ENCODE measurements at places on chromosomes 12 and 14.

GRCh38 chr12:87704374-87704773, 324.8 kb downstream of the C12orf50 start:
- DNase-seq = no peak

- no peak for DNase-seq
Observed at GRCh38 chr12:104094284-104094683, 30.0 kb downstream of the HCFC2 start.

DNA sequence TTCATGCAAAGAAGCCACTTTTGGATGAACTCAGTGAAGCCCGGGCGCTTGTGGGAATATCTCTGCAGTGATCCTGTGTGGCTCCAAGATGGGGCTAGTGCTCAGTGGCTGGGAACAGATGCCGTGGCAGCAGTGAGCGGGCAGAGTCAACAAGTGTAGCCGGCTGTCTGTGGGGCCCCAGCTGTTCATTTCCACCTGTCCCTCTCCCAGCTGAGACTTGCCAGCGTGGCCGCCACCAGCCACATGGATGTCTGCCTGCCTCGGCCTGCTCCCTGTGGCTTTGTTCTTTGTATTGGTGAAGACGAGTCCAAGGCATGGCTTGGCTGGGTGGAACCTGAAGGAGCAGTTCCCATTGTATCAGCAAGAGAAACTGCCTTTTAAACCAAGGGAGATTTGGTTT, 77.3 kb downstream of the NOS1 start:
- DNase-seq = no peak

DNA sequence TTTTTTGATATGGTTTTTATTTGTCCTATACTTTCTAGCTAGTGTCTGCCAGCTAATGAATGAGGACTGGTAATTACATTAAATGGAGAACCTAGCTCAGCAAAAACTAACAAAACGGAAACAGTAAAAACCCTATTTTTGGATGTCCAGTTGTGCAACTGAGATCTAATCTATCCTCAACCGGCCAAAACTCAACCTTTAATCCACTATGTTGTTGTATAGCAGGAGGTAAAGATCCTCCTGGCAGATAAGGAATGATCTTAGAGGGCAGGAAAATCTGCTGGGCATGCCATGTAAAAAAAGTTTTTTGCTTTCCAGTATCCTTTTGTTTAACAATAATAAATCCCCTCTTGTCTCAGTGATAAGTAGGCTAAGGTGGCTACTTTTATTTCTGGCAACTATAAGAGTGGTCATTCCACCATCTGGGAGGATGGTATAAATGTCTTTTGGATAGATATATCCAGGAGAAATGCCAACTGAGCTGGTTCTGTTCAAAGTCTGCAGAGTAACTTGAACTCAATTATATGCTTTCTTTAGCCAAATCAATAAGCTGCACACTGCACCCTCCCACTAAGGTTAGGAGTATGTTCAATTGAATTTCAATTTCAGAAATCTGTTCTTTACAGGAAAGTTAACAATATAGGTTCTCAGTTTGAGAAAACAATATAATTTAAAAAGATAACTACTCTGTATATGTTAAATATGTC, 40.1 kb downstream of the WASHC3 start:
- DNase-seq = no peak

DNA sequence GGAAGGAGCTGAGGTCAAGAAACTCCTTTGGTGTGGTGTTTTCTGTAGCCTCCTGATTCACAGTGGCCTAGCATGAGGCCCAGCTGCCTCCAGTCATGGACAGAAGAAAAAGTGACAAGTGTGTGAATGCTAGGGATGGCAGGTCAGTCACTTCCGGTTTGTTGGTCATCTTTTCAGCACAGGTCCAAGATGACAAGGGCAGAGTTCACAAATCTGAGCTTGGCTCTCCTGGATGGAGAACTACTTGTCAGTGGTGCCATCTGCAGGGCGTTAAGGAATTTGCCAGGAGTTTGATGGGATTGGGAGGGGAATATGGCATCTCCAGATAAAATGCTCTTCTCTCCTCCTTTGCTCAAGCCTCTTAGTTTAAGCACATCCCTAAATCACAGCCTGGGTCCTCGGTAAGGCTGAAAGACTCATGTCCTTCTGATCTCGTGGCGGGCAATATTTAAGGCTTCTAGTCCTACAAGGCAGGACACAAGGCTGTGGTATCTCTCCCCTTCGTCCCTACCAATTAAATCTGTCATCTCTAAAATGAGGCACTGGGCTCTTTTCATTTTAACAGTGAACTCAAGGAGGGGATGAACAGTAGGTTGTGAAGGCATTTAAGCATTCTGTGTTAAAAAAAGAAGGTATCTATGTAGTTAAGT, 10.0 kb downstream of the TUBA1B start:
- DNase-seq = no peak

- DNase-seq = no peak
Observed at GRCh38 chr12:96047229-96048211, 12.1 kb upstream of the LTA4H start.

- DNase-seq = no peak
Observed at GRCh38 chr14:31275731-31276130, 68.1 kb upstream of the HECTD1 start.

DNA sequence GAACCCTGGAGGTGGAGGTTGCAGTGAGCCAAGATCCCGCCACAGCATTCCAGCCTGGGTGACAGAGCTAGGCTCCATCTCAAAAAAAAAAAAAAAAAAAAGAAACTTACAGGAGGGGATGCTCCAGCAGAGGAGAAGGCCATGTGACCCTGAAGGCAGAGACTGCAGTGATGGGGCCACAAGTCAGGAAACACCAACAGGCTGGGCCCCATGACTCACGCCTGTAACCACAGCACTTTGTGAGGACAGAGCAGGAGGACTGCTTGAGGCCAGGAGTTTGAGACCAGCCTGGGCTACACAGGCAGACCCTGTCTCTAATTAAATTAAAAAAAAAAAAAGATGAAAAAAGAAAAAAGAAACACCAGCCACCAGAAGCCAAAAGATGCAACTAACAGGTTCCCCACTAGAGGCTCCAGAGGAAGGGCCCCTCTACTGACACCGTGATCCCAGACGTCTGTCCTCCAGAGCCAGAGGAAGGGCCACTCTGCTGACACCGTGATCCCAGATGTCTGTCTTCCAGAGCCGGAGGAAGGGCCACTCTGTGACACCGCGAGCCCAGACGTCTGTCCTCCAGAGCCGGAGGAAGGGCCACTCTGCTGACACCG, 9.1 kb upstream of the GLT1D1 start:
- no peak for DNase-seq

- no peak for DNase-seq
Observed at GRCh38 chr12:4771960-4772566, 51.9 kb downstream of the GALNT8 start.

DNA sequence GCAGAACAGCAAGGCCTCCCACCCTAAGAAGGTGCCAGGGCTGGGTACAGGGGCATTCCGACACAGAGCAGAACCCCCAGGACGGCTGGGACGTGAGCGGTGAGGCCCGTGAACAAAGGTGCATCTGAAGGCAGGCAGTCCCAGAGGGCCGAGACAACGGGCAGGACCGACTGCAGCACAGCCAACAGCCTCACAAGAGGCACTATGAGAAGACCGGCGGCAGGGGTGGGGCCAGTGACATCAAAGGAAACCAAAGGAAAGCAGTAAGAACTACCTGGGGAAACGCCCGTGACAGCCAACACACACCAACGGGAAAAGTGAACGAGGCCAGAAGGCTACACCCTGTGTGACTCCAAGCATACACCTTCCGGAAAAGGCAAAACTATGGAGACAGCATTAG, 9.1 kb downstream of the BTBD6 start:
- no peak for DNase-seq

DNA sequence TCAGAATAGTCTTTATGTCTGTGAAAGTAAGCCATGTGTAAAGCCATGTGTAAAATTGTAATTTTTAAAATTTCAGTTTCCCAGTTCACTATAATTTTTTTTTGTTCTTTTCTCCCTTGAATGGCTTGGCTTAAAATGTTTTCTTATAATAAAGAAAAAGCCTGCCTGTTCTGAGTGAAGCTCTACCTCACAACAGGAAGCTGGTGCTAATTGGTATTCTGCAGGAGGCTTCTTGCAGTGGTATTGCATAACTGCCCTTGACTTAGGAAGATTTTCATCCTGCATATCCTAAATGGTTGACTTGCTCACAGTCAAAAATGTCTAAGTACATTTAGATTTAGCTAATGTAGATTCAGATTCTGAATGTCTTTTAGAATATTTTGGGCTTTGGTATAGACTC, 49.5 kb downstream of the ATP2A2 start:
- DNase-seq = no peak

DNA sequence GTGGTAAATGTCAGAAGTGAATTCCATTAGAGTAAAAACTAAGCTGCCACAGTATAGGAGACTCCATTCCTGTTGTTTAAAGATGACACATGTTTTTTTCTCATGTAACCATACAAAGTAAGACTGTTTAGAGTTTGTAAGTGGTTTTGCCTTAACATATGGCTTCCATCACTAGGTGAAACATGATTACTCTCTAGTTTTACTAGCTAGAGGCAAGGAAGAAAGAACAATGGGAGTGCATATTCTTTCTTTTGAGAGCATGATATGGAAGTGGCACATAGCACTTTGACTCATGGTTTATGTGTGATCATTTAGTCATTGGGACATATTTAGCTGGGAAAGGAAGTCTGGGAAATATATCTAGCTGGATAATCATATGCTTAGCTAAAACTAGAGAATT, 7.7 kb downstream of the ATF7IP start:
- no peak for DNase-seq

GRCh38 chr12:121905746-121906145, 12.6 kb upstream of the CFAP251 start:
- no peak for DNase-seq

GRCh38 chr14:32710231-32710671, 228.4 kb upstream of the NPAS3 start:
- DNase-seq = no peak

GRCh38 chr12:1213205-1213604, 222.2 kb downstream of the ERC1 start:
- no peak for DNase-seq

- DNase-seq = no peak
Observed at GRCh38 chr12:75784591-75784990, 247.0 kb downstream of the PHLDA1 start.

DNA sequence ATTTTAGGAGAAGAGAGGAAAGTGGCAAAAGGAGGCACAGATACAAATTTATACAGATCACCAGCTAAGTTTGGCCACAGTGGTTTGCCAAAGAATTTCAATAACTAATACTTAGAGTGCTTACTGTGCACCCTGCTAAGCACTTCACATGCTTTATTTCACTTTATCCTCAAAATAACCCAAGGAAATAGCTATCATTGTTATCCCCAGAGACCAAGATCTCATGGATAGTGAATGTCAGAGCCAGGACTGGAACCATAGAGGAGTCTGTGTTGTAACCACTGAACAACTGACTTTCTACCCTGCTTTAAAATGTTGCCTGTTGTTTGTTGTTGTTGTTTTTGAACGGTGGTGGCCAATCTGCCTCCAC, 1.3 kb upstream of the TCP11L2 start:
- no peak for DNase-seq

GRCh38 chr14:34853041-34853440, 22.1 kb downstream of the BAZ1A start:
- no peak for DNase-seq

GRCh38 chr12:128969480-128970055, 116.3 kb downstream of the GLT1D1 start:
- no peak for DNase-seq

- DNase-seq = no peak
Observed at GRCh38 chr14:32934881-32935633, 3.6 kb upstream of the NPAS3 start.

GRCh38 chr14:74684434-74684833, 28.4 kb downstream of the AREL1 start:
- no peak for DNase-seq

DNA sequence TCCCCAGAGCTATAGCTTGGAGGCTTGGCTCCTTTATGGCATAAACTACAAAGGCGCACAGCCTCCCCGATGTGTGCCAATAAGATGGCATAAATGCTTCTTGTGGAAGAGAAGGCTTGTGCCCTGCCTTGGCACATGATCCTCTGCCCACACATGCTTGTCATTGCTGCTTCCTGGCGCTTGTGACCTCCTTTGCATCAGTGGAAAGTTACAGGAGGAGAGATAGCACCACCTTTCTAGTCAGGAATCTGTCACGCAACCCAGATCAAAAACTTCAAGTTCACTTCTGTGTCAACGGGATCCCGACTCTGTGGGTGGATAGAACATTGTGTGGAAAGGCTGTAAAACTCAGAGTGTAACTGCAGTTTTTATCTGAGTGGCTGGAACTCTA, 183.8 kb upstream of the HIF1A start:
- peak; percentile 31 for DNase-seq

DNA sequence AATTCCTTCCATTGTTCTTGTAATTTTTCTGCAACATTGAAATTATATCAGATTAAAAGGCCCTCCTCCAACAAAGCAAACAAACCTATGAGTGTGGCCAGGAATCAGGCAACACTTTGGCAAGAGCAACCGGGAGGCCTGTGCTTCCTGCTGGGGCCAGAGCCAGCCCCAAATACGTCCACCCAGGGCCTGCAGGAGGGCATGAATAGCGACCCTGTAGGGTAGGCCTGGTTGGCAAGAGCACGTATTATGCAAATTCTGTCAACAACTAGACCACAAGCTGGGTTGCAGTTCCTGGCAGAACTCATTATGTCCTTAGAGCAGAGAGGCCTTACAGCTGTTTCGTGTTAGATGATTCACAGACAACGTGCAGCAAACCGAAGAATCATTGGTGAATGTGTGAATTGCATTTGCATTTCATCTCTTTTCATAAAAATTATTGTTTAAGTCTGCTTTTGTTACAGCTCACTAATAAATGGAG, 26.9 kb upstream of the LGALS3 start:
- peak; percentile 26 for DNase-seq

DNA sequence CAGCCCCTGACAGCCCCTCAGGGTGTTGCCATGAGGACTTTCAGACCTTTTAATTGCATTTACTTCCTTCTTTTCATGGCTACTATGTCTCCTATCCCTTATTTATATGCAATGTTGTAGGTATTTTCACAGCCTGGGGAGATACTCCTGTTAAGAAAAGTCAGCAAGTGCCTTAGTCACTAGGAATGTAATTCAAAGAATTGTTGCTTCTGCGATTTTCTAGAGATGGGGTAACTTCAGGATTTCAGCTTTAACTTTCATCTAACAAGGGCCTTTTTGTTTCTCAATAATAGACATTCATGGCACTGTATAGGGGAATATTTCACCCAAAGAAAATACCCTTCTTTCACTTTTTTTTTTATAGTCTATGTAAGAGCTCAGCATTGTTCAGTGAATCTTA, 533.3 kb upstream of the MIS18BP1 start:
- DNase-seq = no peak
